ENCODE measurements at places on chromosomes 7 and 10. TPM values are rescaled to one million over a fixed set of nuclear protein-coding genes. Genes with fewer than 3 reads are reported as not detected.

- no peak for DNase-seq
These were observed 55.8 kb upstream of the DYNC1I1 start for GRCh38 chr7:95716357-95717122.

- DNase-seq: no peak
These were observed 87.2 kb downstream of the TCF7L2 start for GRCh38 chr10:113037218-113037617.

DNA sequence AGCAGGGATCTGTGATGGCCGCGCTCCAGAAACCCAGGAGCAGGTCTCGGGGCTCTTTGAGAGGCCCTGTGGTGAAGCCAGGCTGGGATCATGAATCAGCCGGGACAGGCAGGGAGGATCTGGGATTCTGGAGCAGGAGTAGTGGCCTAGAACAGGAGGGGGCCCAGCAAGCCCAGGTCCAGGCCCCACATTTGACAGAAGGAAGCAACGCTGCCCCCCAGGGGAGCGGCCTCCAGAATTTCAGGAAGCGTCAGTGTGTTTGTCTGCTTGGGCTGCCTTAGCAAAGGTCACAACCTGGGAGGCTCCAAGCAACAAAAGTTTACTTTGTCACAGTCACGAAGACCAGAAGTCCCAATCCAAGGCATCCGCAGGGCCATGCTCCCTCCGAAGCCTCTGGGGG is 36.8 kb downstream of the CLRN3 start:
- no peak for DNase-seq

- DNase-seq: no peak
These were observed 305.1 kb upstream of the PITRM1 start for GRCh38 chr10:3477683-3478082.

GRCh38 chr7:42250411-42250810 is 13.4 kb upstream of the GLI3 start:
- DNase-seq: no peak

DNA sequence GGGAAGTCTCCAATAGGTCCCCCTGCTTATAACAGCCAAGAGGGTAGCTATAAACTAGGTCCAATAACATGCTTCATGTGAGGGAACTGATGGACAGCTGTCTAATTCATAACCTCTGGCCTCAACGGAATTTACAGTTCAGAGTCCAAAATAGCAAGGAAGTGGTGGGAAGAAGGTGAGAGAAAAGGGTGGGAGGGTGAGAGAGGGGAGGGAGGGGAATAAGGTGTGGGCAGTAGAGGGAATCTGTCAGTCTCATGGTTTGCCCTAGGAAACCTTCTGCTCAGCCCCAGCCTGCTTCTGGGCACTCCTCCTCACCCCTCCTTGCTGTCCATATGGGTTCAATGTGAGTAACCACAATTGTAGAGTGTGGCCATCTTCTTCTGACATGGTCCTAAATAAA is 133.4 kb upstream of the ADO start:
- DNase-seq: no peak

DNA sequence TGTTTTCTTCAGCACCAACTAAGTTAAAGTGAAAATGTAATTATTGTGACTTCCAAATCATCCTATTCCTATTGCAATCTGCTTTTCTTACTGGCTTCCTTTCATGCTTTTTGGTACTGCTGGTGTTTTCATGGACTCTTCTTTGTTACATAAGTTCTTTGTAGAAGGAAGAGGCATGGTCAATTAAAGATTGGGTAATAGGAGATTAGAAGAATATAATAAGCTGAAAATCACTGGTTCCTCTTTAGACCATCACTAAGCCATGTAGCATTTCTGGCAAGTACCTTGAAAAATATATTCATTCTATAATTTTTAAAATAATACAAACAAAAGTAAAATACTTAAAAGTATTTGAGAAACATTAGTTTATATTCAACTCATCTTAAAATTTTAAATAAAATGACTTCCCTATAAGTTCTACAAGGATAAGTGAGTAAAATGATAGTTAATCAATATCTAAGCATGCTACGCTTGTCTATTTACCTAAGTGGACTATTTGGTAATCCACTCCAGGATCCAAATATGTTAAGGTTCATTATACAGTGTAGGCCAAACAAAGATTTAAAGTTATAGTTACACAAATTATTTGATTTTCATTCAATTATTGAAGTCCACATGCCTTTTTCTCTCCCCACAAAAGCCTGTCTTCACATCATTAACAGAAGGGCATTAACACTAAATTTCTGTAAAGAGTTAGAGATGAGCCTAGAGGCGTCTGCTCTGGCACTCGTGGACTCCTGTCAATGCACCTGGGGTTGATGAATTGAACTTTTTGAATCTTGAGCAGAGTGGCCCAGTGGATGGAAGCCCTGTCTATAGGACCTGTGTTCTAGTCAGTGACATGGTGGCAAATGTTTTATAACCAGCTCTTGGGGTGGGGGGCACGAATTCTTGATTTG is 408.1 kb downstream of the INHBA start:
- no peak for DNase-seq

DNA sequence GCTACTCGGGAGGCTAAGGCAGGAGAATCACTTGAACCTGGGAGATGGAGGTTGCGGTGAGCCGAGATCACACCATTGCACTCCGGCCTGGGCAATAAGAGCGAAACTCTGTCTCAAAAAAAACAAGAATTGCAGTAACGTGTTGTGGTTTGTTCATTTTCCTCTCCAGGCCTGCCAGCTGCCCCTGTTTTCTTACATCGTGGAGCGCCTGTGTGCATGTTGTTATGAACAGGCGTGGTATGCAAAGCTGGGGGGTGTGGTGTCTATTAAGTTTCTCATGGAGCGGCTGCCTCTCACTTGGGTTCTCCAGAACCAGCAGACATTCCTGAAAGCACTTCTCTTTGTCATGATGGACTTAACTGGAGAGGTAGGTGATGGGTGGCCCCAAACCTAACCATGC is 52.1 kb downstream of the TRRAP start:
- DNase-seq: no peak

- DNase-seq: no peak
These were observed 88.7 kb downstream of the PHYHIPL start for GRCh38 chr10:59265141-59265540.

The KAZALD1 gene
- 18.9 TPM for total RNA-seq

The ZNF735 gene
- not detected for total RNA-seq

All from chondrocyte (in vitro differentiated cells).